LoVo (cell line): ENCODE measurements at places on chromosomes 1 and 21.

- peak; percentile 53 for DNase-seq
These were observed 22.1 kb downstream of the A3GALT2 start for GRCh38 chr1:33298623-33299277.

DNA sequence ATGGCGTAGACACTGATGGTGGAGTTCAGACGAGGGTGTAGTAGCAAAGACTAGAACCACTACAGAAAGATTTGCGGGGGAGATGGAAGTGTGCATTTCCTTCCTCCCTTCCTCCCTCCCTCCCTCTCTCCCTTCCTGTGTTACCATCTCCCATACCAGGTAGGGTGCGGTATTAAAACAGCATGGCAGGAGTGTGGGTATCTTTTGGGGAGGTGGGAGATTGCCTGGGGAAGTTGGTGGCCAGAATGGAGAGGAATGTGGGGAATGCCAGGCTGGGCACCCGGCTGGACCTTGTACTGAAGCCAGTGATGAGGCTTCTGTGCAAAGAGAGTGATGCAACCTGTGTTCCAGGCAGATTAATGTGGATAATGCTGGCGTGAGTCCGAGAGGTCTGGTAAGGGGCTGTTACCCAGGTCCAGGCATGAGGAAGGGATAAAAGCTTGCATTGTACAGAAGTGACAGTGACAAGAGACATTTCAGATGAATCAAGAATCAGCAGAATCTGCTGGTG, 30.3 kb upstream of the PPP2R5A start:
- DNase-seq, result no peak

DNA sequence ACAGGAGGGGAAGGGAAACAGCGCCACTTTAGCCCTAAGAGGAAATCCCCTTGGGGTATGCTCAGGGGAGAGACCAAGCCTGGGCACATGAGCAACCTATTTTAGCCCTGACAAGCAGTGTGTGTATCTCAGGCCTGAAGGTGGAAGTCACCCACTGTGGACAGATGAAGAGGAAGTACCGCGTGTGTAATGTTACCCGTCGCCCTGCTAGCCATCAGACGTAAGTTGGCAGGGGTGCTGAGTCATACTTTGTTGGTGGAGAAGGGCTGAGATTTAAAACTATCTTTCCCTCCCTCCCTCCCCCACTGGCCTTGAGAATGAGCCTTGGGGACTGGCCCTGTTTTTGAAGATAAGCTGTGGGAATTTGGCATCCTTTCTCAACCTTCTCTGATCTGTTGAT, 11.2 kb downstream of the AGO1 start:
- no peak for DNase-seq

DNA sequence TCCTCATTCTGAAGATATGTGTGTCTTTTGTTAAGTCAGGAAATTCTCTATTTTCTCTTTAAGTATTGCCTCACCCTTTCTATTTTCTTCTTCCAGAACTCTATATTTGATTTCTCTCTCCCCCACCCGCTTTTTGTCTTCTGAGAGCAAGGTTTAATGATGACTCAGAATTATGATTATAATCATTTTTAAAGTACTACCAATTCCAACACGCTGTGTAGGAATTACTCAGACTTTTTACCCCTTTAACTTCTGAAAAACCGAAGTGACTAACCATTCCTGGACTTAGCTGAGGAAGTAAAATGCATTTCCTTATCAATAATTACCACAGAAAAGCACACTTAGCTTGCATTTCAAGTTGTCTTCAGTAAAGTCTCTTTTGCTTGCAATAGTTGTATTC, 20.8 kb upstream of the SCYL3 start:
- DNase-seq, result no peak

DNA sequence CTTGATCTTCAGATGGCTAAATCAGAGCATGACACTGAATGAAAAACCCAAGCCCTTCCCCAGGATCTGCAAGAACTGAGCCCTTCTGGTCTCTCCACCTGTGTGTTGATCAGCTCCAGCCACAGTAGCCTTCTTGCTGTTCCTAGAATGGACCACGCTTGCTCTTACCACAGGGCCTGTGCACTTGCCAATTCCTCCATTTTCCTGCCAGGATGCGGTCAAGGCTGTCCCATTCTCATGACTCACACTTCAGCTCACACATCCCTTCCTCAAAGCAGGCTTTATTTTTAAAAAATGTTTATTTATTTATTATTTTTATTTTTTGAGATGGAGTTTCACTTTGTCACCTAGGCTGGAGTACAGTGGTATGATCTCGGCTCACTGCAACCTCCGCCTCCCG, 43.6 kb upstream of the GRHL3 start:
- no peak for DNase-seq

- no peak for DNase-seq
These were observed 15.4 kb upstream of the TOR3A start for GRCh38 chr1:179066471-179066870.

DNA sequence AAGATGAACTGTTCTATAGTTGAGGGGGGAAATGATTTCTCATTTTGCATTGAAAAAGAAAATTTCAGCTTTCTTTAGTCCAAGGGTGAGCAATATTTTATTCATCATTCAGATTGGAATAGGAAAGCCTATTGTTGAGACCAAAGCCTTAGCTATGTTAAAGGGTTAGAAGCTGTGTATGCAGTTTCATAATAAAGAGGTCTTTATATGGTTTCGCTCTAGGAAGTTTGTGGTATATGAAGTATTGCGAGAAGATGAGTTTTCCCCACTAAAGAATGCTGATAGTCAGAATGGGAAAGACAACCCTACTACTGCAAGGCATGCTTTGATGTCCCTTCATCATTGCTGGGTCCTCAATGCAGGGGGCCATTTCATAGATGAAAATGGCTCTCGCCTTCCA, 28.6 kb downstream of the UAP1 start:
- DNase-seq, result no peak

- no peak for DNase-seq
These were observed 125.3 kb downstream of the SIPA1L2 start for GRCh38 chr1:232504651-232505050.

DNA sequence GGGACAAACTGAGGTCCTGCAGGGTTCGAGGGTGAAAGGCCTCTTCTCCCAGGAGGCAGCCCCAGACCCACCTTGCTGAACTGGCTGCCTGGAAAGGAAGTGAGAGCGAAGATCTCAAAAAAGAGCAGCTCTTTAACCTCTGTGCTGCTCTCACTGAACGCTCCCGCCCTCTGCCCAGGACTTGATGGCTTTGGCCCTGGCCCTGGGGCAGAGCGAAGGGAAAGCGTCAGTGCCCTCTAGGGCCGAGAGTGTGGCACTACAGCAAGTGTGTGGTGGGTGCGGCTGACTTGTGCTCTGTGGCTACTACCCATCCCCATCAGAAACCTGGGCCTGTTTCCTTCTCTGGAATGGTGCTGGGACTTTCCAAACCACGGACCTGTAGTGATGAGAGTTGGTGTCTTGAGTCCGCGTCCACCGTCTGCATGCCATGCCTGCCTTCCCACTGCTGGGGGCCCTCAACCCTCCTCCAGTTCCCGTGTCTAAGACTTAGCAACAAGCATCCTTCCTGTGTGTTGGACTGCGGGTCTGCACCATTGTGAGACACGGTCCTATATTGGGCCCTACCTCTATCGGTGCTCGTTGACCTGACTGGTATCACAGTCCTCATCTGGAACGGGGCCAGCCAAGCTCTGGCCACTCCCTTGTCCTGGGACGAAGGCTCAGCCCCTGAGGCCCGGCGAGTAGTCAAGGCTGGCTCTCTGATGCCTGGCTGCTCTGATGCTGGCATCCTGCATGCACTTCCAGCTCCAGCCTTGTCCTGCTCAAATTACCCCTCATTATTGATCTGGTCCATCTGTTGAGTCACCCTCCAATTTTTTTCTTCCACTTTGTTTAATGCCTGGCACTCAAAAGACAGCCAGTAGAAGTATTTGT, 180.3 kb downstream of the DISC1 start:
- peak; percentile 28 for DNase-seq

DNA sequence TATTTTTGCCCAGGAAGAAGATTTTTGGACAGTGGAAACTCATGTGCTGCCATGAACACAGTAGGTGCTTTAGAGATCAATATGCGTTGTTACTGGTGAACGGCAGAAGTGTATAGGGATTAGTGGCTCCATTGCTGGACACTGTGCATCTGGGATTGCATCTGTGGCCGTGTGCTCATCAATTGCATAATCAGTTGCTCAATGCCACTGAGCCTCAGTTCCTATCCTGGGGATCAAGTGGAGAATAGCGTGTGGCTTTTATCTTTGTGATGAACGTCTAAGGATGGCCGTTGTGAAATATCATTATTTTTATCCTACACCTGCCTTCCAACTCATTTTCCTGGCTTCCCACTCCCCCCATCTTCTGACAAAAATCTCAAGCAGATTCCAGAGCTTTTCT, 5.4 kb downstream of the TNN start:
- no peak for DNase-seq

DNA sequence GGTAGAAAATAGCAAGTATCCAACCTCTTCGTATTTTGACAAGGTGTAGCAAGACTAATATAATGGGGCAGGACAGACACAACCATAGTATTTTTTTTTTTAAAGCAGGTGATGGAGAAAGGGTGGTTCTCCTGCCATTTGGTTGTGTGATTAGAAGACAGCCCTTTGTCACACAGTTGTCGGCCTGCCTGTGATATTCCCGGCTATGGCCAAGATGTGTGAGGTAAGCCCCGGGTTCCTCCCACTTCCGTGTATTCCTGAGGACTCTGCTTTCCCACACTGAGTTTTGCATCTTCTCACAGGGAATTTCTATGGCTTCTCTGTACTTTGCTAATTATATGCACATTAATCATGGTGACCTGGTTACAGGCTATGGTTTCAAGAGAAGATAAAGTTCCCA, 35.9 kb downstream of the ZNF496 start:
- no peak for DNase-seq

DNA sequence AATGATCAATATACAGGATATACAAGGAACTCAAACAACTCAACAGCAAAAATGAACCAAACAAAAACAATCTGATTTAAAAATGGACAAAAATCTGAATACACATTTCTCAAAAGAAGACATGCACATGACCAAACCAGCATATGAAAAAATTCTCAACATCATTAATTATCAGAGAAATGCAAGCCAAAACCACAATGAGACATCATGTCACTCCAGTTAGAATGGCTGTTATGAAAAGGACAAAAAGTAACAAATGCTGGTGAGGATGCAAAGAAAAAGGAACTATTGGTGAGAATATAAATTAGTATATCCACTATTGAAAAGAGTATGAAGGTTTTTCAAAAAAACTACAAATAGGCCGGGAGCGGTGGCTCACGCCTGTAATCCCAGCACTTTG, 42.0 kb downstream of the FCRL3 start:
- no peak for DNase-seq

- no peak for DNase-seq
These were observed 1120.2 kb upstream of the TMPRSS15 start for GRCh38 chr21:19523746-19524145.

- no peak for DNase-seq
These were observed 51.1 kb downstream of the KCNJ6 start for GRCh38 chr21:37865156-37865555.

DNA sequence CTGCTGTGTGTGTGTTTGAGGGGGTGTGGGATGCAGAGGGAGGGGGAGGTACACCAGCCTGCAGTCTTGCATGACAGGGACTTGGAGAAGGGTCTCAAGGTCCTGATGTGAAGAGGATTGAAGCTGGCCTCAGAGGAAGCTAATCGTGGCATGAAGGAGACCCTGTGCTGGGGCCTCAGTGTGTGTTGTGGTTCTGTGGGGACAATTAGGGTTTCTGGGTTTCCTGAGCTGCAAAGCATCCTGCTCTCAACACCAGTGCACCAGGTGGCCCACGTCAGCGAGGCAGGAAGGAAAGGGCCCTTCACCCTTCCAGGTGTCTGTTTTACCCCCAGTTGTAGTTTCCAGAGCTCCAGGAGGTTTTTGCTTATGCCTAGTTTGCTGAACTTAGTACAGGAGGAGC, 52.8 kb downstream of the TENT5C start:
- no peak for DNase-seq

- DNase-seq, result no peak
These were observed 27.6 kb upstream of the FHAD1 start for GRCh38 chr1:15219280-15220023.

DNA sequence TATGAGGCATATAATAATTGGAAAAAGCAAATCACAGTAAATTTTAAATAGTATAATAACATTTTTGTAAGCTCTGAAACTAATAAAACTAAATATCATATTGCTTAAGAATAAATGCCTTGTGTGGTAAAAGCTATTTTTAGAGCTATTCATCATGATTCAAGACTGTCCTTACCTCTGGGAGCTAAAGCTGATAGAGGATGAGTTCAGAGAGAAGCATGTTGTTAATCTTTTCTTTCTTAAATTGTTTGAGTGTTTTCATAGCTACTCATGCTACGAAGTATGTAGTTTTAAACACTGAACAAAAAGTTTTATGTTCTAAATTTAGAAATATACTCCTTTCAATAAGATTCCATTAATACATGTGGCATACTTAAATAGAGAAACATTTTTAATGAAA, 30.5 kb downstream of the IFI16 start:
- no peak for DNase-seq

DNA sequence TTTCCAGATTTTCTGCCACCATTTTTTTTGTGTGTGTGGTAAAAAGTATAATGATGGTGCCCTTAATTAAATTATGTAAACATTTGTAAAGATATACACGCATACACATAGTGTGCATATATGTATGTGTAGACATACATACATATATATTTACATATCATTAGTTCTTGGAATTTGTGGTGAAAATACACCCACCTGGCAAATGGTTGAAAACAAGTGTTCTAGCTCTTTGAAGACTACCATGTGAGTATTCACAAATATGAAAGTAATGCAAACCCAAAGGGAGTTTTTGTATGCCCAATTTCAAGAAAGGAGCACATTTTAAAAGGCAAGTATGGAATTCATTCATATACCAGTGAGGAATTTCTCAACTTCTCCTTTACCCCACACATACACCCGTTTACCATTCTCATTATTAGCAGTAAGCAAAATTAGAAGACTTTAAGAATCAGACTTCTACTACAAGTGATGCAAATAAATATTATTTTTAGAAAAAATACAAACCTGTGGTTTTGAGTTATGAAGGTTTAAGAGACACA, 8.0 kb downstream of the RABGAP1L start:
- no peak for DNase-seq

DNA sequence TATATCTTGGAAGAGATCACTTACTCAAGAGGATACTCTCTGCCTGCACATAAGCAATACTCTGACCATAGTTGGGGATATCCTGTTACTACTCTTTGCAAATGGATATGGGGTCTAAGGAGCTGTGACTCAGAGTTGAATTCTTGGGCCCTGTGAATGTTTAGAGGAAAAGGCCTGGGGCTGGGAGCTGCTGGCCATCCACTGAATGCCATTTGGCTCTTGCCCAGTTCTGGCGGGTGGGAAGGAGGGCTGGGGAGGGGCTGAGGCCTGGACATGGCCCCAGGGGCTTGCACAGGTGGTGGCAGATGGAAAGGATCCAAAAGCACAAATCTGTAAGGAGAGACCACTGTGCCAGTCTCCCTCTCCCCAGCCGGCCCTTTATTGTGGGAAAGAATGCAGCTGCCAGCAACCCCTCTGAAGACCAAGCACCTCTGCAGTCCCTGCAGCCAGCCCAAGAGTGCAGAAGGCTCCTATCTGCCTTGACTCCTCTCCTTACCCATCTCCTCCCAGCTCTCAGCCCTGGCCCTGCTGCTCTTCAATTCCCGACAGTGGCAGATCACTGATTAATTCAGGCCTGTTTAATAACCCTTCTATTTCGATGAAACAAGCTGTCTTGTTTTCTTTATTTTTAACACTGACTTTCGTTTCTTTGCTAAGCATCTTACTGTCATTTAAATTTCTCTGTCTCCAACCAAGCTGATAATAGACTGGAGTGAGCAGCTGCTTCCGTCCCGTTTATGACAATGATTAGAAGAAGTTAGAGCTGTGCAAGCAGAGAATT, 12.1 kb downstream of the PLXNA2 start:
- DNase-seq, result no peak
